ENCODE measurements at places on chromosomes 2 and 18. TPM values are rescaled to one million over a fixed set of nuclear protein-coding genes. Genes with fewer than 3 reads are reported as not detected.

Gene AKAIN1
- not detected for polyA plus RNA-seq

DNA sequence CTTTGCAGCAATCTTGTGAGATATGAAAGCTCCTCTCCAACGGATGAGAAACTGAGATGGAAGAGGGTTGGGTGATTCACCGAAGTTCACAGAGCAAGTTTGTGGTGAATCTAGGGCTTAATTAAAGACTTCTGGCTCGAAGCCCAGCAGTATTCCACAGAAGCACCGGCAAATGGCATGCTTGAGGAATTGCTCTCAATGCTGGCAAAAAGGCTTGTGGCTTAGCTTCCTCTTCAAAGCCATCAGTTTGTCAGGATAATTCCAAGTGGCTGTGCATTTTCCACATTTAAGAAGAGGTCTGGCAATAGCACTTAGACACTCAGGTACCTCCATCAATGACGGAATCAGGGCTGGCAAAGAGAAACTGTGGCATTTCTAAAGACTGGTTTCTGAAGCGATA is 98.7 kb upstream of the SLC66A3 start:
- no peak for DNase-seq

DNA sequence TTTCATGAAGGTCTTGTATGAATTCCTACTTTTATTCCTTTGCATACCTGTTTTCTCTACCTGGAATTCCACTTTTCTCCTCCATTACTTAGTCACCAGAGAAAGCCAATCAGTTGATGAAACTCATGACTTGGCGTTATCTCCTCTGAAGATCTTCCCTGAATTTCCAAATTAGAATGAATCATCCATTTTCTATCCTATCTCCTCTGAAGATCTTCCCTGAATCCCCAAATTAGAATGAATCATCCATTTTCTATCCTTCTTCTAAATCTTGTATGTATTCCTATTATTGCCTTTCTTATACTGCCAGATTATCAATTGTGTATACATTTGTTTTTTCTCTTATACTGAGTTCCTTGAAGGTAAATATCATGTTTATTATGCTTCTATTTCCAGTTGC is 440.4 kb downstream of the CCDC85A start:
- no peak for DNase-seq

DNA sequence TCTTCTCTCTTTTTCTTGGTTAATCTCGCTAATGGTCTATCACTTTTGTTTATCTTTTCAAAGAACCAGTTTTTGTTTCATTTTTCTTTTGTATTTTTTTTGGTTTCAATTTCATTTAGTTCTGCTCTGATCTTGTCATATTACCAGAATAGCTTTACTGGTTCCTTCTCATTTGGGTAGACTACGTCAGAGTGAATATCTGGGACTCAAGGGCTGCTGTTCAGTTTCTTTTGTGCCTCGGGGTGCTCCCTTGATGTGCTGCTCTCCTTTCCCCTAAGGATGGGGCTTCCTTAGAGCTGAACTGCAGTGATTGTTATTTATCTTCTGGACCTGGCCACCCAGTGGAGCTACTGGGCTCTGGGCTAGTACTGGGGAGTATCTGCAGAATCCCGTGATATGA is 29.4 kb upstream of the IL1RN start:
- no peak for DNase-seq

Gene SERPINB11
- polyA plus RNA-seq: not detected

GRCh38 chr2:43084699-43085091 is 141.7 kb downstream of the ZFP36L2 start:
- DNase-seq: no peak

DNA sequence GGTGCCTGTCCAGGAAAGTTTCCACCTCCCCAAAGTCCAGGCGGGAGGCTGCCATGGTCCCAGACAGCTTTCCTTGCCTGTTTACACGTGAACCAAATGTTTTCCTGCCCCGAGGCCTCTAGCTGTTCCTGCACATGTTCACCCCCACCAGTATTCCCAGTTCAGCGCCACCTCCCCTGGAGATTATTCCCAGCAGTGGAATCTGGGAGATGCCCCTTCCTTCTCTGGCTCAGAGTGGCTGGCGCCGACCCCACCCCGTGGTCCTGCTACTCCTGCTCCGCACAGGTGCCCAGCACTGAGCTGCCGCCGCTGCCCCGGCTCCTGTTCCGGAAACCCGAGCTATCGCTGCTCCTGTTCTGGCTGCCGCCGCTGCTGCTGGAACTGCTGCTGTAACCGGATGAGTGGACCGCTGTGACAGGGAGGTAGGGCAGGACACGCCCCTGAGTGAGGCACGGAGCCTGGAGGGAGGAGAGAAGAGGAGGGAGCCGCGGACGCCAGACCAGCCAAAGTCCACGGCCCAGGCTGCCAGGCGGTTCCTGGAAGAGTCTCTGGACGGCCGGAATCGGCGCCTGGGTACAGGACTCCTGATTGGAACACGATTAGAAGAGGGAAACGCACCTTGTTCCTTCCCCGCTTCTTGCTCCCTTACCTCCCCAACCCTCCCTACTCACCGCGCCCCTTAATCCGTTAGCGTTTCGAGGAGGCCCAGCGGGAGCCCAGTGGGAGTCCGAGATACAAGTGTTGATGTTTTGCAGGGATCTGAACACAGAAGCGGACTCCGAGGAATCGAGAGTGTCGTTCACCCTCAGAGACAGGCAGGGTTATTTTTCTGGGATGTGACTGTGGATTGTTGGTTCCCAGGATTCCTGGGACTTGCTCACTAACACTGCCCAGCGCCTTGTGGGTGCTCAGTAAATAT is at the start of gene PDE11A:
TSS of gene PDE11A (minus strand) at position 395 of the 919 bp plus-strand sequence. CDS start at position 55, 340 bp downstream.
- peak; percentile 52 for DNase-seq

- DNase-seq: no peak
Measured at GRCh38 chr2:210660-211059, 53.2 kb downstream of the SH3YL1 start.

- DNase-seq: no peak
Measured at GRCh38 chr2:230127195-230127594, 58.5 kb upstream of the SLC16A14 start.

Gene NT5DC4
- not detected for polyA plus RNA-seq

- DNase-seq: no peak
Measured at GRCh38 chr2:234405462-234405861, 91.4 kb downstream of the ARL4C start.

Gene B3GNT7
- polyA plus RNA-seq: 0.27 TPM

GRCh38 chr2:239576784-239577685 is 176.2 kb upstream of the HDAC4 start:
- DNase-seq: no peak

Gene MATN3
- polyA plus RNA-seq: 1.8 TPM

Gene ZNF512
- polyA plus RNA-seq: 17.8 TPM

GRCh38 chr2:205727174-205727573 is 44.9 kb downstream of the NRP2 start:
- no peak for DNase-seq

Gene REG1B
- polyA plus RNA-seq: not detected

DNA sequence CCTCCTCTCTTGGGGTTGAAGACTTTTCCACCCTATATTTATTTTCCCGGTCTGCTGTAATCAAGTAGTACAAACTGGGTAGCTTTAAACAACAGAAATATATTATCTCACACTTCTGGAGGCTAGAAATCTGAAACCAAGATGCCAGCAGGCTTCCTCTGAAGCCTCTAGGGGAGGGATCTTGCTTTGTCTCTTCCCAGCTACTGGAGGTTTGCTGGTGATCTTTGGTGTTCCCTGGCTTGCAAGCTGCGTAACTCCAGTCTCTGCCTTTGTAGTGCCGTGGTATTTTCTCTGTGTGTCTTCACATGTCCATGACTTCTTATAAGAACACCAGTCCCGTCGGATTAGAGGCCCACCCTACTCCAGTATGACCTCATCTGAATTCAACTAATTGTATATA is 44.4 kb downstream of the MYO3B start:
- DNase-seq: no peak

DNA sequence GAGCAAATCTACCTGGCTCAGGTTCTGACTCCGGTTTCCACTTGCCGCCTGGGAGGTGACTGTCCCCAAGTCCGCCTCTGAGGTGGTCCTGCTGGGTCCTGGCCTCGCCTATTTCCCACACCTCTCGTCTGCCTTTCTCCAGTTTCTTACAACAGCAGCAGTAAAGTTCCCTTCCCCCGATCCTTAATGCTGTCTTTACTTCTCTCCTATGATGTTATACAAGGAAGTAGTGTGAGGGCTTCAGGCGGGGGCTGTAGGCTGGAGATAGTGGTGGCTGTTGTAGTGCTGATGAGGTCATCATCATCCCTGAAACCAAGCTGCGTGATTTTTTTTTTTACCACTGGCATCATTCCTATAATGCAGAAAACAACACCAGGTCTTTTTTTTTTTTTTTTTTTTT is 18.9 kb downstream of the TGIF1 start:
- DNase-seq: no peak

- DNase-seq: no peak
Measured at GRCh38 chr2:126945118-126945517, 46.4 kb downstream of the TEX51 start.

Gene POTEC
- not detected for polyA plus RNA-seq

DNA sequence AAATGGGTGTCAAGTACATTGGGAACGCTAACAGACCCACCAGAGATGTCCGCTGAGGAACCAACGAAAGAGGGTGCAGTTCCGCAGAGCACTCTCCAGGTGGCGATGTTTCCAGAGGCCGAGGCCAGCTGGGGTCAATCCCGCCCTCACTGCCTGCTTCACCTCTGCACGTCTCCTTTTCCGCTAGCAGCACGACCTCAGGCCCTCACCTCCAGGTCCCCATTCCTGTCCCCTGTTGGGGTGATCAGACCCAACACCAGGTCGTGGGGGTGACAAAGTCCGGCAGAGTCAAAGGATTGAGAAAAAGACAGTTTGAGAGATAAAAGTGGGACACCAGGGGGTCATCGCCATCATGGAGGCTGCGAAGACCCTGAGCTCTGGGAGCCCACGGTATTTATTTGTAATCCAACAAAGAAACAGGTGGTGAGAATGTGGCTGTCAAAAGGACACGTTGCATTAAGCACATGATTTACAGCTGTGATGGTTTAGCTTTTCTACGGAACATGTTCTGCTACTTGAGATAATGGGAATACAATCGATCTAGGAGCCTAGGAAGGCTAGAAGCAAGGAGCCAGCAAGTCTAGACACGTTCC is 27.3 kb downstream of the ZAP70 start:
- peak; percentile 23 for DNase-seq

DNA sequence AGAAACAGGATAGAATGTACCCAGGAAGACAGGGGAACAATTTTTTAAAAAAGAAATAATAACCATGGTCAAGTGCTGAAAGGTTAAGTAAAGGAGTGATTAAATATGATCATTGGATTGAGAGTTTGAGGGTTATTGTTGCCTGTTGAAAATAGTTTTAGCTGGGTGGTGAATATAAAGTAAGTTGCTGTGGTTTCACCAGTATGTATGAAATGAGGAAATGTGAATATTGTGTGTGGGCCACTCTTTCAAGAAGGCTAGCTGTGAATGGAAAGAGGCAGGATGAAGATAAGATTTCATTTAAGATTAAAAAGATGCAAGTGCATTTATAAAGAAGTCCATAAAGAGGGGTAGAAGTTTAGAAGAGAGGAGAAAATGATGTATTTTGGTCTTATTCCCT is 53.8 kb downstream of the GULP1 start:
- DNase-seq: no peak

Gene KLHL14
- polyA plus RNA-seq: not detected

DNA sequence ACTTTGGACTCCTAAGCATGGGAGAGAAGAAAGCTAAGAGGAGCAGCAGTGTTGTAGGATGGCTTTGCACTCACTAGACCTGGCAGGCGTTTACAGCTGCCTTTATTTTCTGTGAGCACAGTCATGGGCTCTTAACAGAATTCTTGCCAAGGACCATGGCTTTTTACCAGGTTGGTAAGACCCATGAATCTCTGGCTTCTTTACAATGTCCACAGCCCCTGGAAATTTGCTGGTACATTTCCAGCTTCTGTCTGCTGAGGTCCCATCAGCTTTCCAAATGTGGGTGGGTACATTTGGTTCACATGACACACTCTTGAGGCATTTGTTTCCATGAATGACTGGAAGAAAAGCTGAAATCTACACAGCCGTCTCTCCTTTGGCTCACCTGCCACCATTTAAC is 162.7 kb downstream of the PPP1R1C start:
- DNase-seq: no peak

DNA sequence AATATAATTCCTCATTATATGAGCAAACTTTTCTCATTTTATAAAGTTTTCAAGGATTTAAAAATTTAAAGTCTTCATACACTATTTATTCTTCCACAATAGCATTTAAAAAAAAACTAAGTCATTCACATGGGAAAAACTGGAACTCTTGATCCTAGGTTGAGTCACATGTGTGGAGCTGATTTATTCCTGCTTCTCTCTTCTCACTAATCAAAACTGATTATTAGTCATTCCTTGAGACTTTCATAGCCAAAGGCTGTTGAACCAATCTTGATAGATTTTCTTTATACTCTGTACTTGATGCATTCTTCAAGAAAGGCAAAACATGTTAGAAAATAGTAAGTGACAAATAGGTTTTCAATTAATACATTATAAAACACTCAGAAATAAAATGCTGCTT is 27.4 kb downstream of the NR4A2 start:
- DNase-seq: no peak

DNA sequence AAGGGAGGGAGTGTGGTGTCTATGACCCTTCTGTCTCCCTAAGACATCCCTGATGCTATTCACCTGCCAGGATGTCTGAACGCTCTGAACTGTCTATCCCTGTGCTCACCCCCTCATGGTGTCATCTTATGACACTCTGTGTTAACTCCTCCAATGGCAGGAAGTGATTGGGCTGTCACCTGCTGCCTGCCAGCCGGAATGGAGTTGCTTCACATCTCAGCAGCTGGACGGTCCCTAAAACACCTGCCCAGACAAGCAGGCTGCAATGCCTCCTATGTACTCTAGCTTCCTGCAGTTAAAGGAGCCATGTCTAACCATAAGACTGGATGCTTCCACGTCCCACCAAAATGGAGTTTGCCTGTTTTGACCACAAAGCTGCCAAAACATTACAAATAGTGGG is 99.9 kb downstream of the CPO start:
- no peak for DNase-seq

- no peak for DNase-seq
Measured at GRCh38 chr18:23629444-23629946, 33.2 kb downstream of the ANKRD29 start.

Gene HOXD12
- not detected for polyA plus RNA-seq

Gene POTEJ
- polyA plus RNA-seq: 0.03 TPM
